HTR-8/SVneo (cell line): ENCODE measurements at places on chromosomes 3 and 15.

- no peak for DNase-seq
Measured at GRCh38 chr3:502486-502885, 305.9 kb downstream of the CHL1 start.

- no peak for DNase-seq
Measured at GRCh38 chr3:194861375-194861774, 175.7 kb downstream of the FAM43A start.

DNA sequence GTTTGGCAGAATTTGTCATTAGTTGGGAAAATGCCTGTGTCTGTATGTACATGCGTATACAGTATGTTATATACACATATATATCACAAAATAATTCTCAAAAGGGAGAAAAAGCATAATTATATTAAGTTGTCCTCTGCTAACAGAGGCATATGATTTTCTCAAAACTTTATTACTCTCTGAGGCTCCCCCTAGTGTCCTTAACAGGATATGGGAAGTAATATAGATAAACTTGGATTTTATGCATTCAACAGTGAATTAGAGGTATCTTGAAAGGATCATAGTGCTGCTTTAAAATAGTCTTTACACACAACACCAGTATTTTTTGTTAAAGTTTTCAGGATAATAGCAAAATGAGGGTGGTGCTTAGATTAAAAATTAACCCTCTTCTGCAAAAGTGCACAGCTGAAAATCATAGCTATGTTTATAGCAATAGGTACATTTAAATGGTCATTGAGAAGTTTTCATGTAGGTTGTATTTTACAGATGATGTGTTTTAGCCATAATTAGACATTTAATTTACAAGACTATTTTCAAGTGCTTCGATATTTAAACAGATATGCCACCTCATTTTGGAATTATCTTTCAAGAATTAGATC is 454.0 kb upstream of the ROBO2 start:
- DNase-seq = peak; percentile 7

DNA sequence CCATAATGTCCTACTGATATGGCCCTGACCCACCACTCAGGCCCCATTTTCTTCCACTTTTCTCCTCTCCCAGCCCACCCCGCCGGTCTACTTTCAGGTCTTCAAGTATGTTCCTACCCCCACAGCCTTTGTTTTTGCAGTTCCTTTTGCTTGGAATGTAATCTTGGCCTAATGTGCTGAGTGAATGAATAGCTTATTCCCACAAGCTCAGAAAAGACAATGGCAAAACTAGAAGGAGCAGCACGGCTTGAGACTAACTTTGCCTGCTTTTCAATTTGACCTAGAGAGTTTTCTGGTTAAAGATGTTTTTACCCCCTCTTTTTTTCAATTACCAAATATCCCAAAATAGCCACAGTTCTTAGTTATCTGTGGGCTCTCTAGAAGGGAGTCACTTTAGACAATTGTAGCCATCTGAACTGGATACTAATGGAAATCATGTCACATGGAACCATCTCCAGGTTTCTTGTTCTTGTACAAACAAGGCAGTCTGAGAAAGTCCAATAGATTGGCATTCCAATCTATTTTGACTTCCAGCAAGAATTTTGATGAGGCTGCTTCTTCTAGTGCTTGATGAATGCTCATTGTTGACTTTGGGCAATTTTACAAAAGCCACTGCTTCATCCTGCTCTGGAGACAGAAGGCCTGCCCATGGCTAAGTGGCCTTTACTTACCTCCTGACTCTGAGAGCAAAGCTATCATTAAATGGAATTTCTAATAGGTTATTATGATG is 16.3 kb upstream of the LMCD1 start:
- DNase-seq = no peak

- DNase-seq = no peak
Measured at GRCh38 chr3:99313485-99313884, 324.9 kb upstream of the COL8A1 start.

- DNase-seq = no peak
Measured at GRCh38 chr15:91599261-91599660, 254.2 kb upstream of the SLCO3A1 start.

DNA sequence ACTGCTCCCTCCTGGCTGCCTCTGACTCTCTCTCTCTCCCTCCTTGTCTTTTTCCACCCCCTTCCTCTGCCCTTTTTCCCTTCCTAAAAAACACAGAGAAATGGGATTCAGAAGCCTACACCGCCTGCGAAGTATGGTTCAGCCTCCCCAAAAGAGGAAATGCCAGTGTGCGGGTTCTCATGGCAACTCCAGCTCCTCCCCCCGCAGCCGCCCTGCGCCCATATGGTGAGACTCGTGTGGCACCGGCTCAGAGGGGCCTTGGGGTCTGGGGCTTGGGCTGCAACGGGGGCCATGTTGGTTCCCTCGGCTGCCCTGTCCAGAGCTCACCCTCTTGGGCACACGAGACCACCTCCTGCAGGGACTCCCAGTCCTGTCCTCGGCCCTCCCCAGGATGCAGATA is 23.6 kb upstream of the LINGO1 start:
- no peak for DNase-seq

GRCh38 chr3:56851966-56852884 is 50.5 kb upstream of the ARHGEF3 start:
- peak; percentile 23 for DNase-seq

DNA sequence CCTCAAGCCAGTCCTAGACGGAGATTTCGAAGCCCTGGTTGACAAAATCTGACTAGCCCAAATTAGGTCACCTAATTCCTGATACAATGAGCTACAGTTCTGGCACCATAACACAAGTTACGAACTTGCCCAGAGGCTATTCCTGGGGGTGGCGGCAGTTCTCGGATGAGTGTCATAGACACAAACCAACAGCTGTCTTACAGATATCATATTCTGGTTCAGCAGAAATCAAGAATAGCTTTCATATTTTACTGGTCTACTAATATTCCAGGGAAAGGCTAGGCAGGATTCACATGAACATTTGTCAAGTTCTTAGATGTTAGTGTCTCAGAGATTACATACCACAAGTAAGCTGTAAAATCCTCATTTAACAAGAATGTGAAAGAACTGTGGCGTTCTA is 8.8 kb downstream of the ANAPC13 start:
- DNase-seq = no peak

- DNase-seq = no peak
Measured at GRCh38 chr3:81217101-81217500, 544.3 kb downstream of the GBE1 start.

DNA sequence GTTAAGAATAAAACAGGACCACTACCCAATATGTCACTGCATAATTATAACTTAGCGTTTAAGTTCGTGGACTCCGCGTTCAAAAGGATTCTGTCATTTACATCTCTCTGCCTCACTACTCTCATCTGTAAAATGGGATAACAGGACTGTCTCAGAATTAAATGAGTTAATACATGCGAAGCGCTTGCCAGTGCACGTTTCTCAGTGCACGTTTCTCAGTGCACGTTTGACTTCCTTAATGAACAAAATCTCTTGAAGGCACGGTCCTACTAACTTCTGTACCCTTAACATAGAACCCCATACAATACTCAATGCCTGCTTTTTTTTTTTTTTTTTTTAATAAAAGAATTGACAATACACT is 499 bp downstream of the RABL3 start:
- no peak for DNase-seq

- DNase-seq = no peak
Measured at GRCh38 chr3:10521772-10522441, 16.5 kb upstream of the ATP2B2 start.

GRCh38 chr15:57654153-57654852 is 52.2 kb upstream of the POLR2M start:
- DNase-seq = no peak

- no peak for DNase-seq
Measured at GRCh38 chr3:59968513-59969045, 918.8 kb upstream of the CFAP20DC start.

DNA sequence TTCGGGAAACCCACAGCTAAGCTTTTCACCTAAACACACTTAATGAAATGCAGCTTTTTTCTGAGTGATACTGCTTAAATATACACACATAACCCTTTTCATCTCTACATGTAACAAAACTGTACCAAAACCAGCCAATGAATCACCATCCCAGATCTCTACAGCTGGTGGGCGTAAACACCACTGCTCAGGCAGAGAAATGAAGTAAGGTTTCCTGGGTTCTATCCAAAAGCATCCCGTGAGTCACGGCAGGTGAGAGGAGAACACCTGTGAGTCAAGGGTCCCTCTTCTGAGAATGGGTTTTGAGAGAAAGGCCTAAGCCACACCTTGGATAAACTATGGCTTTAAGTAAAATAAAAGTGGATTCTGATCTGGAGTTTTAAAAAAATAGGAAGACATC is 2.6 kb downstream of the CLDN1 start:
- DNase-seq = no peak

DNA sequence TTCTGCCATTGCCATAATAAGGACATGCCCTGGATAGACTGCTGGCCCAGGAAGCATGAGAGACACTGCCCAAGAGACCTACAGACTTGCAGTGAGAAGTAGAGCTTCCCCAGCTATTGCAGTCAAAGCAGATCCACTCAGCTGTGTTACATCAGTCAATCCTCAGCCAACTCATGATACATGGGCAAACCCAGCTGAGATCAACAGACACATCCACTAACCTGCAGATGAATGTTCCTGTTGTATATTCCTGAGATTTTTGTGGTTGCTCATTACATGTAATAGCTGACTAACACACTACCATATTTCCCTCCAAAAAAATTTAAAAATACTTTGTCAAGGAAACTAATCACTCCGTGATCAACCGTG is 68.6 kb downstream of the DCLK3 start:
- no peak for DNase-seq

DNA sequence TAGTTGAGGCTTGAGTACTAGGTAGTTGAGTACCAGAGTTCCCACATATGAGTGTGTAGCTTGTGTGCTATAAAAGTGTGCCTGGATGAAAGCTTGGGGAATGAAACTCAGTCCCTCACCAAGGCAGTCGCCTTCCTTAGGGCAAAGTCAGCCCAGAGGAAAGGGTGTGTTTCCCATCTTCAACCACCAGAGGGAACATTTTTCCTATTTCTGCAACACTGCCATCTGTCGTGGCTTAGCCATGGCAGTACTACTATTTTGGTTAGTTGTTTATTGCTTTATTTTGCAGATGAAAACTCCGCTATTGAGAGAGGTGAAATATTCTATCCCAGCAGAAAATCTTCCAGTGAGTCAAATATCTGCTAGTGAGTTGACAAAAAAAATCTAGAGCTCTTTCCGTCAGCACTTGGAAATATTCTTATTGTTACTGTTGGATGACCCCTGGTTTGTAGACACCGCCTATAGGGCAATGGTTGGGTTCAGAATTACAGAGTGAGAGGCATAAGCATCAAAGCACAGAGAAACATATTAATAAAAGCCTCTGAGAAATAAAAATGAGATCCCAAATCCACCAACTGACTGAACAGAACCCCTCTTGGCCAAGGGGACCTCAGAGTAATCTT is 239.9 kb downstream of the CPNE4 start:
- DNase-seq = peak; percentile 4

DNA sequence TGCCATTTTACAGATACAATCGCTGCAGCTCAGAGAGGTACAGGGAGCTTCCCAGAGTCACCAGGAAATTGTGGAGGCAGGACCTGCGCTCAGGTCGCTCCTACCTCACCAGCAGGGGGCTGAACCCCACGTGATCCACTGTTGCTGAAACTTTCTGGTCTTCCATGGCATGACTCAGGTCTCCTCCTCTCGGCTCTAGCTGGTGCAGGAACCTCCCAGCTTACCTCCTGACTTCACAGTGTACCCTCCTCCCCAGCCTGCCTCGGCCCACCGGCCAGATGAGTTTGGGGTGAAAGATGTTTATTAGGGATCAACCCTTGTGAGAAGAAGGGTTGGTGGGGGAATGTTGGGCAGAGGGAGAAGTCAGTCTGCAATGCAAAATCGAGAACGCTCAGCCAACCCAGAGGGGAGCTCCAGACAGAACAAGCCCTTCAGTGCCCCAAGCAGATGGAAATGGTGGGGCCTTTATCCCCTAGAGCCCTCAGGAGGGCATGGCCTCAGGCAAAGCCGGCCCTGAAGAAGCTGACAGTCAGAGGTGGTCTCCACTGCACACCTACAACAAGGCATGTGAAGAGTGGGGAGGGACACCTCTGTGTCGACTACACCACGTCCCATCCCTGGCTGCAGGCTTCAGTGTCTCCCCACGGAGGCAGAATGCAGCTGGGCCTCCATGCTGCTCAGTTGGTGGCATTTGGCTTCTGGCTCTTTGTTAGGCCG is 118.6 kb upstream of the PRR20G start:
- DNase-seq = no peak

- no peak for DNase-seq
Measured at GRCh38 chr3:119156868-119157267, 10.9 kb downstream of the TEX55 start.

- no peak for DNase-seq
Measured at GRCh38 chr3:97804471-97804870, 17.3 kb upstream of the CRYBG3 start.

- no peak for DNase-seq
Measured at GRCh38 chr15:73969151-73969759, 22.8 kb downstream of the STOML1 start.

- no peak for DNase-seq
Measured at GRCh38 chr3:42159147-42159546, 68.0 kb downstream of the TRAK1 start.

GRCh38 chr3:64634417-64634816 is 53.4 kb downstream of the ADAMTS9 start:
- DNase-seq = no peak

- no peak for DNase-seq
Measured at GRCh38 chr15:58830556-58830955, 59.5 kb downstream of the MINDY2 start.

- no peak for DNase-seq
Measured at GRCh38 chr3:51198477-51198876, 186.6 kb upstream of the MANF start.

DNA sequence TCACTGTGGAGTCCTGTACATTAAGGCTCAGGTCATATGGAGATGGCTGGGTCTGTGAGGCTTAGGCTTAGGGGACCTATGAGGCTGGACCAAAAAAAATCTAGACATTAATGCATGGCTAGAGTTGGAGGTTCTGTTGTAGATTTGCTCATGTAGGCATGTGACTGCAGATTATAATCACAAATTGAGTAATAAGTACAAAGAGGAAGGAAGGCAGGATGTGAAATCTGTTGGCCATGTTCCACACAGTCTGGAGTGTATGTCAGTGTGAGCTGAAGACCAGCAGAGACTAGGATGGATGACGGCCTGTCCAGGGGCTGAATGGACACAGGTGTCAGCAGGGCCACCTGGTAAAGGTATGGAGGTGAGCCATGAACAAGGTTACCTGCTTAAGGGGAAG is at the start of gene ST3GAL6:
Gene ST3GAL6 (plus strand): TSS at position 265 of the 400 bp plus-strand sequence. CDS start 5,101 bp downstream, outside the sequence.
- no peak for DNase-seq

DNA sequence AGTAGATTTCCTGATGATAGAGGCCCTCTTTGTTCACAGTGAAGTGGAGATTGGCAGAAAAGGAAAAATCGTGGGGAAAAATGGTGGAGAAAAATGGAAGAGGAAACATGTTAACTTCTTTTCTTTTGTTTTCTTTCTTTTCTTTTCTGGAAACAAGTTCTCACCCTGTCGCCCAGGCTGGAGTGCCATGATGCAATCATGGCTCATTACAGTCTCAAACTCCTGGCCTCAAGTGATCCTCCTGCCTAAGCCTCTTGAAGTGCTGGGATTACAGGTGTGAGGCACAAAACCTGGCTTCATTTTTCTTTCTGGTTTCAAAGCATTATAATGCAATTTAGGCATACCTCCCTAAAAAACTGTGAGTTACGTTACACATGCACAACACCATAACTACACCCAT is 464.2 kb downstream of the MECOM start:
- no peak for DNase-seq
